ENCODE measurements at places on chromosomes 5 and 9. TPM values are rescaled to one million over a fixed set of nuclear protein-coding genes. Genes with fewer than 3 reads are reported as not detected.

Gene FBN2
- total RNA-seq = 0.16 TPM

Gene GNA14
- total RNA-seq = not detected

Gene NME5
- total RNA-seq = not detected

Gene RBM27
- total RNA-seq = 16.4 TPM

Gene IL9
- total RNA-seq = not detected

Gene SLC34A1
- 0.61 TPM for total RNA-seq

Gene C9
- not detected for total RNA-seq

Gene CA9
- 29.2 TPM for total RNA-seq

Gene NIPAL4
- total RNA-seq = 0.42 TPM

Gene TXNDC8
- total RNA-seq = not detected

Gene OMD
- not detected for total RNA-seq

Gene SHC3
- 0.03 TPM for total RNA-seq

Gene SLCO6A1
- not detected for total RNA-seq

Gene PHF24
- not detected for total RNA-seq

Gene SOHLH1
- total RNA-seq = not detected

Gene PCDHGC3
- 62.5 TPM for total RNA-seq

Gene FGF10
- total RNA-seq = not detected

Gene TRAF1
- total RNA-seq = 7.8 TPM

Gene MCTP1
- 14.9 TPM for total RNA-seq

Gene MELK
- 46.8 TPM for total RNA-seq

Gene OBP2B
- total RNA-seq = not detected

Gene TLE1
- 33.8 TPM for total RNA-seq

Gene GARNL3
- total RNA-seq = 0.15 TPM

Gene CENPP
- total RNA-seq = 15.4 TPM

Gene NMUR2
- 0.13 TPM for total RNA-seq

Gene TUSC1
- total RNA-seq = 24.5 TPM

Gene DMGDH
- not detected for total RNA-seq

Gene IGIP
- total RNA-seq = 1.4 TPM

Gene SAXO1
- not detected for total RNA-seq

Gene IL13
- 0.42 TPM for total RNA-seq

Gene PCYOX1L
- 10.0 TPM for total RNA-seq

Gene GIN1
- 4.0 TPM for total RNA-seq

Gene LPAR1
- 1.6 TPM for total RNA-seq

Gene PCDHA5
- total RNA-seq = 3.0 TPM

Gene ENDOG
- total RNA-seq = 29.4 TPM

Gene PRDM9
- 0.41 TPM for total RNA-seq

Gene RIGI
- 1.4 TPM for total RNA-seq

Gene OR1Q1
- total RNA-seq = not detected

Gene RNF14
- total RNA-seq = 42.5 TPM

Gene SLC9A3
- not detected for total RNA-seq

Gene NEUROG1
- total RNA-seq = not detected

Gene ZFYVE16
- 11.3 TPM for total RNA-seq

Gene SHISAL2B
- not detected for total RNA-seq

Gene SMU1
- 20.1 TPM for total RNA-seq

Gene HINT2
- total RNA-seq = 95.7 TPM

Gene PPIP5K2
- 25.7 TPM for total RNA-seq

Gene ANXA6
- 93.0 TPM for total RNA-seq

Gene PROB1
- 0.79 TPM for total RNA-seq

Gene SELENOP
- total RNA-seq = not detected

Gene GDNF
- 1.5 TPM for total RNA-seq

Gene SOX30
- not detected for total RNA-seq

Gene FOXD4L5
- not detected for total RNA-seq

Gene CCIN
- total RNA-seq = not detected

Gene ITGA2
- 10.9 TPM for total RNA-seq

Gene LCN9
- not detected for total RNA-seq

Gene CAMK2A
- total RNA-seq = not detected

Gene TAF11L10
- not detected for total RNA-seq

Gene PCDHGA1
- 2.5 TPM for total RNA-seq

Data from A375 (cell line).